ENCODE measurements at places on chromosomes 11 and 22.

DNA sequence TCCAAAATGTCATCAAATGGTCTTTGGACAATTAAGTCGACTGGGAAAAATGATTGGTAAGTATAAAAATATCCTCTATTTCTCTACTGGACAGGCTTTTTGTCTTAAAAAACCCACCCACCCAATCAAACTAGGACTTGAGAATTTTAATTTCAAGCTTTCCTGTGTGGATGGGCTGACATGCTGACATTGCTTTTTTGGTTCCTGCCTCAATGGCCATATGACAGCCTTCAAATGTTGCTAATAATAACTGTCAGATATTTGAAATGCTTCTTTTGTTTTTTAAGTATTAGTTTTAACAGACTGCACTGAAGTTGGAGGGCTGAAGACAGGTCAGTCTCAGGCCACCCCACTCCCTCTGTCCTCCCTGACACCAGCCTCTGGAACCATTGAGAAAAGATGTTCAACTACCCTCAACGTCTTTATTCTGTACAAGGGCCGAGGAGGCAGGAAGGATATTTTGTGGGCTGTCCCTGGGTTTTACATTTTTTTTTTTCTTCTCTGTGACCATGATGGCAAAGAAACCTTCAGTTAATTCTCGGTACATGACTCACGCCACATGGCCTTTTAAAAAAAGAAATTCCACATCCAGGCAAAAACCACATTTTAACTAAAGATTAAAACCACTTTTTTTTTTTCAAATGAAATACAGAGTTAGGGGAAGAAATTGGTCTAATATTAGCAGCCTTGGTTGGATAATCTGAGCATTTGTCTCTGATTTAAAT is 130.4 kb downstream of the SLC1A2 start:
- no peak for DNase-seq
- peak overlapping the region; percentile 39 for H3K27ac ChIP-seq
- H3K36me3 ChIP-seq: no peaks in the 10 kb centered on the region
- no peak overlapping the region for H3K4me3 ChIP-seq
- no peaks in the 10 kb centered on the region for H3K27me3 ChIP-seq
- H3K4me1 ChIP-seq: no peaks in the 10 kb centered on the region

DNA sequence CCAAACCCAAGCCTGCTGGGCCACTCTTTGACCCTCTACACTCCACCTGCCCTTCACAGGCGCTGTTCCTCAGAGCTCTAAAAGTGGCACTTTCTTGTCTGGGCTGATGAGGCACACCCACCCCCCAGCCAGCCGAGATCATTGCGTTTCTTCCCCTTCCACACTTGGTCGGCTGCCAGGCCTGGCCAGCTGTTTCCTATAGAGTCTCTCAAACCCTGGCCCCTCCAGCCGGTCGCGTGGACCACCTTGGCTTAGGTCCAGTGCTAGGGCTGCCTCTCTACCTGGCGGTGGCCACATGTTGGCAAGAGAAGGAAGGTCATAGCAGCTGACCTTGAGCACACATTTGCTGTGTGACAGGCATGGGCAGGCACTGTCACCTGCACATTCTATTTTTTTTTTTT is 60.6 kb downstream of the PPP6R2 start:
- no peaks in the 10 kb centered on the region for H3K4me1 ChIP-seq
- DNase-seq: no peak
- no peaks in the 10 kb centered on the region for H3K27me3 ChIP-seq
- H3K4me3 ChIP-seq: no peak overlapping the region

DNA sequence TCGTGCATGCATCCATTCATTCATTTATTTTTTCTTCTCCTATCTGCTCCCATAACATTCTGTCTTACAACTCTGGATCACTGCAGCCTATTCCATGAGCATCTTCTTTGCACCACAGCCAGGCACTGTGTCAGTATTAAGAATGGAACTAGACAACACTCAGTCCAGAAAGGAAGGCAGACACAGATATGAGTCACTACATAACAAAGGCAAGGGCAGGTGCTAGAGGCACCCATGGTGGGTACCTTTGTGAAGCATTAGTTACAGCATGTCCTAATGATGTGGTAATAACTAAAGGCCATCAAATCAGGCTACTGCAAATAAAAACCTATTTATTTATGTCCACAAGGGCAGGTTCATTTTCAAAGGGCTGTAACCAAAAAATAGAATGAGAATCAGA is 28.1 kb downstream of the TENM4 start:
- no peak for DNase-seq
- H3K4me3 ChIP-seq: no peak overlapping the region
- no peak overlapping the region for H3K27ac ChIP-seq
- no peaks in the 10 kb centered on the region for H3K36me3 ChIP-seq
- no peaks in the 10 kb centered on the region for H3K4me1 ChIP-seq

- no peak for DNase-seq
- no peak overlapping the region for H3K27ac ChIP-seq
- H3K36me3 ChIP-seq: peaks cover 23% of the 10 kb centered on the region
- no peak overlapping the region for H3K4me3 ChIP-seq
- no peaks in the 10 kb centered on the region for H3K4me1 ChIP-seq
Measured at GRCh38 chr11:93735627-93736026, 5.7 kb downstream of the TAF1D start.

GRCh38 chr11:46362156-46363030 is 15.1 kb downstream of the DGKZ start:
- peak overlapping the region; percentile 90 for H3K27ac ChIP-seq
- no peaks in the 10 kb centered on the region for H3K36me3 ChIP-seq
- peak overlapping the region; percentile 30 for H3K4me3 ChIP-seq
- DNase-seq: no peak
- H3K4me1 ChIP-seq: peaks cover 29% of the 10 kb centered on the region

- H3K4me1 ChIP-seq: no peaks in the 10 kb centered on the region
- peak; percentile 74 for DNase-seq
- no peak overlapping the region for H3K4me3 ChIP-seq
- no peaks in the 10 kb centered on the region for H3K36me3 ChIP-seq
Measured at GRCh38 chr11:115941481-115941993, 437.3 kb upstream of the CADM1 start.

DNA sequence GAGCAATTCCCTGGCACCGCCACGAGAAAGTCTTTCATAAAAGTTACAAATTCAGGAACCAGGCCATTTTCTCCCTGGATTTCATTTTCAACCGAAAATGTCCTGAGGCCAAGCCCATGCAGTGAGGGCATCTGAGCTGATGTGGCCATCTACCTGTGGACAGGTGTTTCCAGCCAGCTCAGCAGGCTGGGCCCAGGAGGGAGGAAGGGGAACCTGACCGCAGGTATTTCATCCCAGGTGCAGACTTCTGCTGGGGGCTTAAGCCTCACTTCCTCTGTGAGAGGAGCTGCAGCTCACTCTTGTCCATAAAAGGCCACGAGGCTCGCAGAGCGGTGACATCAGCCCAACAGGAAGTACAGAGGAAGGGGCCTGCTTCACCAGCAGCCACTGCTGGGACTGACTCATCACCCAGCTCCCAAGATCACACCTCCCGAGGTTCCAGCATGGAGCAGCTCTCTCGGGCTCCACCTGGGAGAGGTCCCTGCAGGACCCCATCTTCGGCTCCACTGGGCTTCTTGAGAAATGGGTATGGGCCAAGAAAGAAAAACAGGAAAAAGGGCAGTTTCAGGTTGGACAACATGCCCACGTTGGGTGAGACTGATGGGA is 56.4 kb downstream of the MYH9 start:
- H3K27ac ChIP-seq: peak overlapping the region; percentile 97
- peaks cover 48% of the 10 kb centered on the region for H3K4me1 ChIP-seq
- no peak overlapping the region for H3K4me3 ChIP-seq

DNA sequence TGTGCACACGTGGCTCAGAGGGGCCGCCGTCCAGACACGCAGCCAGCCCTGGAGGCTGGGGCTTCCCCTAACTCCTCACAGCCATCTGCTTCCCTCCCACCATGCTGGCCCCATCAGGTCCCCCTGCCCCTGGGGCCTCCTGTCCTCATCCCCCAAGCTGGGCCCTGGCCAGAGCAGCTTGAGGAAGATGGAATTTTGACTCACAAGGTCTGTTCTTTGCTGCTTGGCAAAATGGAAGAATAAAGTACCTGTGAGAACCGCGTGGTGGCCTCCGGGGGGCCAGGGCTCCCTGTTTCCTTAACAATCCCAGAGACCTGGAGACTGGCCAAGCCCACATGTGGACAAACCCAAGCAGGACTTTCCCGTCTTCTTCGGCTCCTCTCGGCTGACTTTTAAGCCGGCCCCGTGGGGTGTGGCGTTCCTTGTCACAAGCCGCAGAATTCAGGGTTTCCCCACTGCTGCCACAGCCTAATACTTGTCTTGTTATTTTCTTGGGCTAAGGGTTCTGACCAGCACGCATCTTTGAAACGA is 872.8 kb downstream of the BRD1 start:
- H3K27me3 ChIP-seq: no peaks in the 10 kb centered on the region
- H3K4me1 ChIP-seq: no peaks in the 10 kb centered on the region
- no peak overlapping the region for H3K27ac ChIP-seq
- DNase-seq: peak; percentile 21
- no peaks in the 10 kb centered on the region for H3K36me3 ChIP-seq
- H3K4me3 ChIP-seq: no peak overlapping the region

GRCh38 chr11:1844221-1845094 is 5.7 kb downstream of the TNNI2 start:
- H3K4me1 ChIP-seq: no peaks in the 10 kb centered on the region
- no peak overlapping the region for H3K4me3 ChIP-seq
- no peaks in the 10 kb centered on the region for H3K36me3 ChIP-seq
- H3K27ac ChIP-seq: no peak overlapping the region
- H3K27me3 ChIP-seq: no peaks in the 10 kb centered on the region
- no peak for DNase-seq

GRCh38 chr22:23698094-23698493 is 7.3 kb downstream of the RGL4 start:
- no peak overlapping the region for H3K4me3 ChIP-seq
- DNase-seq: peak; percentile 10
- no peak overlapping the region for H3K27ac ChIP-seq

- H3K4me3 ChIP-seq: no peak overlapping the region
- H3K27ac ChIP-seq: no peak overlapping the region
- no peaks in the 10 kb centered on the region for H3K36me3 ChIP-seq
- no peak for DNase-seq
- no peaks in the 10 kb centered on the region for H3K27me3 ChIP-seq
Measured at GRCh38 chr22:42760806-42761565, 40.3 kb upstream of the A4GALT start.

- no peak overlapping the region for H3K4me3 ChIP-seq
- H3K27me3 ChIP-seq: no peaks in the 10 kb centered on the region
- H3K4me1 ChIP-seq: no peaks in the 10 kb centered on the region
- H3K36me3 ChIP-seq: no peaks in the 10 kb centered on the region
- DNase-seq: no peak
Measured at GRCh38 chr22:33381531-33382406, 323.6 kb upstream of the SYN3 start.

DNA sequence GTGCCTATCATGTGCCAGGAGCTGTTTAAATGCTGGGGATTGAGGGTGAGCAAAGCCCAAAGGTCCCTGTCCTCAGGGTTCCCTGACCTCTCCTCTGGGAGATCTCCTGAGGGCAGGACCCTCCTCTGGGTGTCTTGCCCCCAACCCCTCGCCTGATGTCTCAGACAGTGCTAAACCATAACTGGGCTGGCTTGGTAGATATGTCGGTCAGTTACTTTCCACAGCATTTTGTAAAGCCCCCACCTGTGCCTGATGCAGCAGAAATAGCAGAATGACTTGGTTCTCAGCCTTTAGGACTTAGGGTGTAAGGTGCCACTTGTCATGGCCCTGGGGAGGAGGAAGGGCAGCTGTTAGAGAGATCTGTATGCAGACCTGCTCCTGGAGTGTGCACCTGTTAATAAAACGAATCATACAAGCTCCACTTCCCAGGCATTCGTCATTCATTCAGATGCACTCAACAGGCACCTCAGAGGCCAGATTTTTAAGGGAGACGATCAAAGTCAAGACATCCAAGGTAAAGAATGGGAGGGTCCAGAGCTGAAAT is 88.1 kb downstream of the TP53I11 start:
- H3K27ac ChIP-seq: peak overlapping the region; percentile 12
- DNase-seq: no peak
- H3K36me3 ChIP-seq: no peaks in the 10 kb centered on the region
- H3K27me3 ChIP-seq: no peaks in the 10 kb centered on the region

- H3K4me1 ChIP-seq: no peaks in the 10 kb centered on the region
- no peaks in the 10 kb centered on the region for H3K36me3 ChIP-seq
- H3K27ac ChIP-seq: no peak overlapping the region
- DNase-seq: no peak
- no peak overlapping the region for H3K4me3 ChIP-seq
Measured at GRCh38 chr11:126025822-126026221, 36.8 kb downstream of the CDON start.

DNA sequence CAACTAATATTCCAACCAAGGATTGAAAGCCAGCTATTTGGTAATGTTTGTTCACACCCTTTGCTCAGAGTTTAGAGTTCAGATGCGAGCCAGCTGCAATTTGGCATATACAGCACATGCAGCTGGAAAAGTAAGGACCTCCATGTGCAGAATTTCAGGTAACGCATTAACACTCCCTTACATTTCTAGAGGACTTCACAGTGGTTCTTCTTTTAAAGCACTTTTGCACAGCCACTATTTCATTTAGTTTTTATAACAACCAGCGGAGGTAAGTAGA is 3.4 kb downstream of the POU2AF3 start:
- no peak for DNase-seq

GRCh38 chr11:128908391-128909246 is 17.5 kb downstream of the KCNJ5 start:
- H3K4me1 ChIP-seq: no peaks in the 10 kb centered on the region
- no peak for DNase-seq
- H3K36me3 ChIP-seq: no peaks in the 10 kb centered on the region
- H3K27me3 ChIP-seq: no peaks in the 10 kb centered on the region
- no peak overlapping the region for H3K27ac ChIP-seq

DNA sequence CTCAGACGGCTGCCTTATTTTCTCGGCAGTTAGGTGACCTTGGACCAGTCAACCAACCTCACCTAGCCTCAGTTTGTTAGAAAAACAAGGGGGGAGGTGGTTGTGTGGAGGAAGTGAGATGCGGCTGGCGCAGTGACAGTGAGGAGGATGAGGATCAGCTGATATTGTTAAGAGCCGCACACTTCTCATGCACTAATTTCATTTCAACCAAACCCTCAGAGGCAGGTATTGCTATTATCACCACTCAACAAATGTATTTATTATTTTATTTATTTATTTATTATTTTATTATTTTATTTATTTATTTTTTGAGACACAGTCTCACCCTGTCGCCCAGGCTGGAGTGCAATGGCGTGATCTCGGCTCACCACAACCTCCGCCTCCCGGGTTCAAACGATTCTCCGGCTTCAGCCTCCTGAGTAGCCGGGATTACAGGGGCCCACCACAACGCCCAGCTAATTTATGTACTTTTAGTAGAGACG is 2.1 kb downstream of the LGALS1 start:
- peak overlapping the region; percentile 67 for H3K4me3 ChIP-seq
- no peaks in the 10 kb centered on the region for H3K36me3 ChIP-seq
- no peaks in the 10 kb centered on the region for H3K27me3 ChIP-seq
- H3K27ac ChIP-seq: peak overlapping the region; percentile 95

GRCh38 chr22:30649430-30650007 is 13.9 kb downstream of the SLC35E4 start:
- DNase-seq: no peak
- no peak overlapping the region for H3K4me3 ChIP-seq
- H3K27me3 ChIP-seq: no peaks in the 10 kb centered on the region
- H3K4me1 ChIP-seq: no peaks in the 10 kb centered on the region
- no peak overlapping the region for H3K27ac ChIP-seq
